Mesenteric fat pad (tissue), 1 donor: ENCODE measurements at places on chromosomes 5 and 9. TPM values are rescaled to one million over a fixed set of nuclear protein-coding genes. Genes with fewer than 3 reads are reported as not detected.
A peak's percentile ranks its signal among the peaks of the same experiment; 100 is the strongest.

The NOXA1 gene
- total RNA-seq, result 3.2 TPM

The C5orf52 gene
- not detected for total RNA-seq

The RNF44 gene
- total RNA-seq, result 23.5 TPM

GRCh38 chr5:89596821-89597220 is 713.8 kb upstream of the MEF2C start:
- DNase-seq, result no peak

DNA sequence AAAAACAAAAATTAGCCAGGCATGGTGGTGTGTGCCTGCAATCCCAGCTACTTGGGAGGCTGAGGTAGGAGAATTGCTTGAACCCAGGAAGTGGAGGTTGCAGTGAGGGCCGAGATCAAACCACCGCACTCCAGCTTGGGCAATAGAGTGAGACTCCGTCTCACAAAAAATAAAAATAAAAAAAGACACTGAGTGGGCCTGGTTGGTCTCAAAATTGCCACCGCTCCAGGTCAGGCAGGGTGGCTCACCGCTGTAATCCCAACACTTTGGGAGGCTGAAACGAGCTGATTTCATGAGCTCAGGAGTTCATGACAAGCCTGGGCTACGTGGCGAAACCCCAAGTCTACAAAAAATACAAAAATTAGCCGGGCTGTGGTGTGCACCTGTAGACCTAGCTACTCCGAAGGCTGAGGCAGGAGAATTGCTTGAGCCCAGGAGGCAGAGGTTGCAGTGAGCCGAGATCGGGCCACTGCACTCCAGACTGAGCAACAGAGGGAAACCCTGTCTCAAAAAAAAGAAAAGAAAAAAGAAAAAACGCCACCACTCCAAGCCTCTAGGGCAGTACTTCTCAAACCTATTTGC is 1.8 kb downstream of the STK10 start:
- DNase-seq, result peak; percentile 73

GRCh38 chr5:119022017-119022745 is 33.8 kb upstream of the DTWD2 start:
- DNase-seq, result no peak
